ENCODE measurements at places on chromosomes 7 and 10.

GRCh38 chr10:121988361-121989324 is at the start of gene TACC2:
Gene TACC2, plus strand, starts transcription at chr10:121989163. Its CDS starts 32,819 bp downstream, at chr10:122021982.
- no peak for DNase-seq

DNA sequence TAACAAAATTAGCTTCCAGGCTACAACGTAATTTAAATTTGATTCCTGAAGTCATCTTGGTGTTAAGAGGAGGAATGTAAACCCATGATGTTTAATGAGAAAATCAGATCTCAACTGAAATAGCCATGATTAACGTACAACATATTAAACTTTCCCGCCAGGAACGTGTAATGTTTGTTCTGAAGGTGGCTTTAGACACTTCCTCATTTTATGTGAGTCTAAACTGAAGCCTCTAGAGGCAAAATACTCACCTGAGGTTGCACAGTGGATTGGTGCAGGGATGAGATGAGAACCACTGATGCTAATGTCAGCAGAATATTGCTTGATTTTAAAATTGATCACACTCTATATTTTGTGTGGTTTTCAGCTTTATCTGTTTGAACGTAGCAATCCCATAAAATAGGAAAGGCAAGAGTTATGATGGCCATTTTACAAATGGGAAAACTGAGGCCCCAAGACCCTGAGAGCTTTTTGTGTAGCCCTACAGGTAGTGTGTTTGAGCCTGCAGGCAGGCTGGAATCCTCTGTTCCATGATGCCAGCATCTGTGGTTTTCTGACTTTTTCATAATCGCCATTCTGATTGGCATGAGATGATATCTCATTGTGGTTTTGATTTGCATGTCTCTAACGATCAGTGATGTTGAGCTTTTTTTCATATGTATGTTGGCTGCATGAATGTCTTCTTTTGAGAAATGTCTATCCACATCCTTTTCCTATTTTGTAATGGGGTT is 243.7 kb upstream of the BMPER start:
- DNase-seq, result no peak

- DNase-seq, result no peak
These were observed 53.3 kb upstream of the SP8 start for GRCh38 chr7:20839987-20840386.

GRCh38 chr10:78715435-78715834 is 353.3 kb upstream of the ZMIZ1 start:
- no peak for DNase-seq

DNA sequence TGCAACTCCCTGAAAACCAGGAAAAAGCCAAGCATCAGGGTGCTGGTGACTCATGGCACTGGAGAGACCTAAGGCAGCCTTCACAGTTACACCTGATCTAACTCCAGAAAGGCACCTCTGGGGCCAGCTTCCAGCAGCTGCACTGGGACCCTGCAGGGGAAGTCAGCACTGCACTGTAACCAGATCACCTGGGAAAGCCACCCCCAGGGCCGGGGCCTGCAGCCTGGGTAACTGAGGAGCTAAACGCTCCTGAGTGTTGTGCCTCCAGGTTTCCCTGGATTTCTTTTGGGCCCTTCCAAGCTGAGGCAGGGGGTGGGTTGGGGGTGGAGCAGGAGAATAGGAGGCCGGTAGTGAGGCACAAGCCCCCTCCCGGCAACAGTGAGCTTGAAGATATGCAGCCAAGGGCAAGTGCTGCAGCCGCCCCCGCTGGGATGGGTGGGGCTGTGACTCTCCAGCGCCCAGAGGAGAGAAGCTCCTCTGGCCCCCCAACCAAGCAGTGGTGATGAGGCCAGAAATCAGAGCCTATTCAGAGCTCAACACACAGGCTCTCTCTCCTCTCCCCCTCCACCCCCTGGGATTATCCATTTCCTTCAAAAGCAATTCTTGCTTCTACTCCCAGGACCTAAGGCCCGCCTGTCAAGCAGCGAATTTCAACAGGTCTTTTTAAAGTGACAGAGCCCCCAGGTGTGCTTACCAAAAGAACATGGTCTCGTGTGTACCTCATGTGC is 2.6 kb downstream of the CXCL12 start:
- peak; percentile 57 for DNase-seq

DNA sequence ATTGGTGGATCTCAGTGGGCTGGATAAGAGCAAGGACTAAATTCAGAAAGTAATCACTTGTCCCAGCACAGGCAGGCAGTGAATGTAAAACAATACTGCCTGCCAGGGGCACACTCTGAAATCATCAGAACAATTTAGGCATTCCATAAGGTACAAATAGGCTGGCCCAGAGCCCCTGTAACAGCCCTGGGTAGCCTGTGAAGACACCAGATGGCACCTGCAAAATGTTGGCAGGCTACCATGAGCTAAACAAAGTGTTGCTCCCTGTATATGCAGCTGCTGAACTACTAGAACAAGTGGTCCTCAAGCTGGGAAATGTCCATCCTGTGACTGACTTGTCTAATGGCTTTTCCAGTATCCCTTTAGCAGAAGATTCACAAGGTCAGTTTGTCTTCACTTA is 3.0 kb upstream of the PRSS37 start:
- no peak for DNase-seq

- no peak for DNase-seq
These were observed 15.0 kb downstream of the IQCE start for GRCh38 chr7:2573761-2574160.

DNA sequence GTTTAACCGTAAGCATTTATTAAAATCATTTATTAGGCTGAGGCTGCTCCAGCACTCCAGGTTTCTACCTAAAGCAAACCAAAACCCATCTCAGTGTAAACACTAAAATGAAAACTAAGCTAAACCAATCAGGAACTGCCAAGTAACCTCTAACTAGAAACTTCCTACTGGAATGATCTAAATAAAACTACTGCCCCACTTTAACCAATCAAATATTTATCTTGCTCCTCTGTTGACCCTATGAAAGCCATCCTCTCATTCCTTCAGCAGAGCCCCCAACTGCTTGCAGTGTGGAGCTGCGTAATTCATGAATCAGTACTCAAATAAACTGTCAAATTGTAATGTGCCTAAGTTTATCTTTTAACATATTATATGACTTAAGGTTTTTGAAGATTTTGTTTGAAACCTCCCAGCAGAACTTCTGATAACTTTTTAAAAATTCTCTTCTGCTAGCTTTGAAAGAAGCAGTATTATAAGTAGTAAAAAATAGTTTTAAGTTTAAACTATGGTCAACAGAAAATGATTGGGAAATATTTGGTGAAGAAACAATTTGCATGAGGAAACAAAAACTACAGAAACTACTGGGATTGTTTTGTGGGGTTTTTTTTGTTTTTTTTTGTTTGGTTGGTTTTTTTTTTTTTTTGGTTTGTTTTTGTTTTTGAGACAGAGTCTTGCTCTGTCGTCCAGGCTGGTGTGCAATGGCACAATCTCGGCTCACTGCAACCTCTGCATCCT is 47.4 kb downstream of the GPR37 start:
- DNase-seq, result no peak

- no peak for DNase-seq
These were observed 85.4 kb upstream of the RSU1 start for GRCh38 chr10:16902606-16903005.

DNA sequence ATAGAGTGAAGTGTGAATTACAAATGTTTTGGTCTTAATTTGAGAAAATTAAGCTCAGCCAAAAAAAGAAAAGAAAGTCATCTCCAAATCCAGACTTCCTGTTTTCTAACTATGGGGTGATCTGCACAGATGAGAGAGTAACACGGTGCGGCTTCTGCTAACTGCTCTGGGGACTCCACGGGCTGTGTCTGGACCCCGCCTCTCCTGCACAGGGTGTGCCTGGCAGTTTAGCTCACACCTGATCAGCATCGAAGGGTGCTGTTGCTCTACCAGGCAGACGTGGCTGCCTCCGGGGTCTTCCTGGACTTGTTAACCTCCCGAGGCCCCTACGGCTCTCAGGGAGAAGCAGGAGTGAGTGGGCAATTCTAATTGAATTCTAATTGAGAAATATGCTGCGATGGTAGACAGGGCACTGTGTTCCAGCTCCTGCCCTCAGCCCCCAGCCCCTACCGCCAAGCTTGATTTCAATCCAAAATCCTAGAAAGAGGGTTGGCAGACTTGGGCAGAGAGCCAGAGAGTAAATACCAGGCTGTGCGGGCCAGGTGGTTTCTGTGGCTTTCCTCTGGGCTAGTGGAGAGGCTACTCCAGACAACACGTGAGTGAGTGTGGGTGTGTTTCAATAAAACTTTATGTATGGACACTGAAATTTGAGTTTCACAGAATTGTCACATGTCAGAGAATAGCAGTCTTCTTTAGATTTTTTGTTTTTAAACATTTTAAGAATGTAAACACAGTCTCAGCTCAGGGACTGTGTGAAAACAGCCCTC is 13.4 kb downstream of the SHH start:
- no peak for DNase-seq

GRCh38 chr10:14742815-14743214 is 31.9 kb downstream of the FAM107B start:
- no peak for DNase-seq

Measured in iPS-NIHi11 (cell line).